KG1 (cell line): ENCODE measurements at places on chromosomes 11 and 22.

- DNase-seq, result peak; percentile 52
Measured at GRCh38 chr11:96246718-96247552, 96.1 kb downstream of the MAML2 start.

GRCh38 chr22:19822301-19823117 lies 32.2 kb downstream of the GNB1L start:
- DNase-seq, result no peak

GRCh38 chr11:119935349-119935925 lies 202.5 kb downstream of the TRIM29 start:
- DNase-seq, result no peak

- DNase-seq, result no peak
Measured at GRCh38 chr11:33646629-33647028, 54.0 kb downstream of the C11orf91 start.

DNA sequence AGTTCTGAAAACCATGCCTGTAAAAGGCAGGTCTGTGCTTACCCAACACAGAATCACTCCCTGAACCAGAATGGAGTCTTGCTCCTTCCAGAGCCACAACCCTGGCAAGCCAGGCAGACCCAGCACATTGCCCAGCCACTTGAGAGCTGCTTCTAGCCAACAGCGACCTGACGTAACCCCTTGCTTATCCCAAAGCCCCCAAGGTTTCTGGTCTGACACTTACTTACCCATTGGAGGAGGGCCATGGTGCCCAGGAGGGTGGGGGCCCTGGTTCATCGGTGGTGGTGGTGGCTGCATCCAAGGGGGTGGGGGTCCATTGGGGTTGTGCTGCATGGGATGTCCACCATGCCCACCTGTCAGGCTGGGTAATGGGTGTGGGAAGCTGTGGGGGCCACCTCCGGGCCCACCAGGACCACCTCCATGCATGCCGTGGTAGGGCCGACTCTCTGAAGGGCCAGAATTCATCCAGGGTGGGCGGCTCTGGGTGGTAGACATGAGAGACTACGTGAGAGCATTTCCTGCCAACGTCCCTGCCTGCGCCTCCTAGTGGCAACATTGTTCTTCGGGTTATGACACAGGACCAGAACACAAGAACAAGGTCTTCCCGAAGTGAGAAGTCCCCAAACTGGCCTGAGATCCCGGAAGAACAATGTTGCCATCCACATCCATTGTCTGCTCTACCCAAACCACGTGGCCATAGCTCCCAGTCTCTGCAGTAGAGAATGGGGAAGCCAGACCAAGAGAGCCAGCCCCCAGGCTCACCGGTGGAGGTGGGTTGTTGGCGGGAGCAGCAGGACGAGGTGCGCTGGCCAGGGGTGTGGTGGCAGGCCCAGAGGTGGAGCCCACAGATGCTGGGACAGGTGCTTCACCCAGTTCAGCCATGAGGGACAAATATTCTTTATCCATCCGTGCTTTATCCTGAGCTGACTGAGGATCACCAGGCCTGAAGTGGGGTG lies 7.8 kb upstream of the PYGM start:
- no peak for DNase-seq

- no peak for DNase-seq
Measured at GRCh38 chr22:25536589-25536988, 27.9 kb upstream of the GRK3 start.

GRCh38 chr11:117816151-117816741 lies 8.3 kb downstream of the FXYD2 start:
- DNase-seq, result no peak

DNA sequence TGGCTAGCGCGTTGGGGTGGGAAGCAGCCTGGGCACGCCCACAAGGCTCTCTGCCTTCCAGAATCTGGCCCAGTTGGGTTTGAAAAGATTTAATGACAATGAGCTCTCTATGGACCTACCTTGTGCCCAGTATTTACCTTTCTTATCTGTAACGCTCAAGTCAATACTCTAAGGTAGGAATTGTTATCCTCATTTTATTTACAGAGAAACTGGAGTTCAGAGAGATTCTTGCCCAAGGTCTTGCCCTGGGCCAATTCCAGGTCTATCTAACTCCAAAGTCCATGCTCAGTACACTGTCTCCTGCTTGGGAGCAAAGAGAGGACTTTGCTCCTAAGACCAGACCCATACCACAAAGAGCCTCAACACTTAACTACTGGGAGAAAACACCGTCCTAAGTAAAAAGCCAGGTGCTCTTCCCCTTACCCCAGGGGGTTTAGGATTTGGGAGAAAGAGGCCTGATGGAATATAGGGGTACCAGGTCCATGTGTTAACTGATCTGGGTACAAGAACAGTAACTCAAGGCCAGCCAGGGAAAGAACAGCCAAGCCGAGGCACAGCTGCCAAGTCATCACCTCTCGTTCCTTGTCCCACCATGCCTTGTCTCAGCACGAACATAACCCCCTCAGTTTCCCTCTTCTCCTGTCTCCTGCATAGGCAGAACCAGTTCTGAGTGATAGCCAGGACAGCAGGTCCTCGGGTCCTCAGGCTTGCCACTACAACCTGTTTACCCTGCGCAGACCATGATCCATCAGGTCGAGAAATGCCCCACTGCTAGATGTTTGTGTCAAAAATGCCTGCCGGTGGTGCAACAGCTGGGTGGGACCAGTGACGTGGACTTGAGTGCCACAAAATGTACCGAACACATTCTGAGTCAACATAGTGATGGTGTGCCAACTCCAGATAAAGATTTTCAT lies 14.6 kb downstream of the APOA4 start:
- DNase-seq, result no peak

DNA sequence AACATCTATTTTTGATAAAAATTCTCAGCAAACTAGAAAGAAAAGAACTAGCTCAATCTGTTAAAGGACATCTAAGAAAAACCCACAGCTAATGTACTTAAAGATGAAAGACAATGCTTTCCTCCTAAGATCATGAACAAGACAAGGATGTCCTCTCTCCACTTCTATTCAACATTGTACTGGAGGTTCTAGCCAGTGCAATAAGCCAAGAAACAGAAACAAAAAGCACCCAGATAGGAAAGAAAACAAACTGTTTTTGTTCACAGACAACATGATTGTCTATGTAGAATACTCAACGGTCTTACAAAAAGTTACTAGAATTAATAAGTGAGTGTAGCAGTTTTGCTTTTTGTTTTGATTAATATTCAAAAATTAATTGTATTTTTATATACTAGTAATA lies 7.8 kb downstream of the CD3D start:
- DNase-seq, result no peak

DNA sequence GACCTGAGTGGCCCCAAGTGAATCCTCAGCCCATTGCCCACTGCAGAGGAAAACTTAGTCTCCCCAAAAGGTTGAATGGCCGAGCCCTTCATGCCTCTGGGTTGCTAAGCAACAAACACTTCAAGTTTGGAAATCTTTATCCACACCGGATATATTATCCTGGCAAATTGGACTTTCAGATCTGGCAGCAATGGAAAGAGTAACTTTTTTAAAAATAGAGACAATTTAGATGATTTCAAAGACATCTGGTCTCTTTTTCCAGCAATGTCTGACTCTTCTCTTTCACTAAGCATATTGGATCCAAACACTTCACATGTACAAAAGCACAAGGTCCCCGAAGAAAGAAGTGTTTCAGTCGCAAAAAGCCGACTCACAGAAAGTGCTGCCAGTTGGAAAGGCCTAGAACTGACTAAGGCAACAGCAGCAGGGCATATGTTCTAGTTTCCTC lies 505.3 kb downstream of the SOX6 start:
- DNase-seq, result no peak

DNA sequence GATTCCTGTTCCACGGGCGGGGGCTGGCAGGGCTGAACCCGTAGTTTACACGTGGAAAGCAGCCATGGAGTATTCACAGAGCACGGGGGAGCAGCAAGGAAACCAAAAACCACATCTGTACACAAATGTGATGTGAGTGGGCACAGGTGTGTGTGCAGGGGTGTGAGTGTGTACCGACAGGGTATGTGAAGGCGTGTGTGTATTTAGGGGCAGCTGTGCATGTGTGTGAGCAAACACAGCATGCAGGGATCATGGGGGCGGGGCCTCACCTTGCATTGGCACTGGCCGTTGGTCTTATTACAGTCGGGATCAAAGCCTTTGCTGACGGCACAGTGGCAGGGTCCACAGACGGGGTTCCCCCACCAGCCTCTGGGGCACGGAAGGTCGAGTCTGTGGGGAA lies 58.4 kb downstream of the TRMU start:
- no peak for DNase-seq

- no peak for DNase-seq
Measured at GRCh38 chr11:78386215-78386941, 31.2 kb downstream of the GAB2 start.

- DNase-seq, result no peak
Measured at GRCh38 chr11:1935156-1936071, 11.7 kb upstream of the MRPL23 start.
